ENCODE measurements at places on chromosomes 3 and 15.

GRCh38 chr3:65107174-65107573 is 419.4 kb upstream of the ADAMTS9 start:
- DNase-seq, result peak; percentile 4

DNA sequence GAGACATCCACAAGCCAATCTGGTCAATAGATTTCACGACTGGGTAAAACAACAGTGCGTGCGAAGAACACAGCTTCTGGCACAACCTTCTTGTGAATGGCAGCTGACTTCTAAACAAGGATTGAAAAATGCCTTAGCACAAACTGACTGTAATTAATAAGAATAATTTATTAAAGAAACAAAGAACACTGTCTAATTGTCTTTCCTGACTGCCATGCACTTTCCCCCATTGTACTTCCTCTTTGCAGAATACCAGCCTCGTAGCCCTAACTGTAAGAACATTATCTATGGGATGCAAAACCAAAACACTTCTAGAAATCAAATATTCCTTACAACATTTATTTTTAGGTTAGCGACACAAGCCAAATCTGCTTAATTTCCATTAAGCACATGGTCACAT is 6.5 kb downstream of the FOXP1 start:
- no peak for DNase-seq

DNA sequence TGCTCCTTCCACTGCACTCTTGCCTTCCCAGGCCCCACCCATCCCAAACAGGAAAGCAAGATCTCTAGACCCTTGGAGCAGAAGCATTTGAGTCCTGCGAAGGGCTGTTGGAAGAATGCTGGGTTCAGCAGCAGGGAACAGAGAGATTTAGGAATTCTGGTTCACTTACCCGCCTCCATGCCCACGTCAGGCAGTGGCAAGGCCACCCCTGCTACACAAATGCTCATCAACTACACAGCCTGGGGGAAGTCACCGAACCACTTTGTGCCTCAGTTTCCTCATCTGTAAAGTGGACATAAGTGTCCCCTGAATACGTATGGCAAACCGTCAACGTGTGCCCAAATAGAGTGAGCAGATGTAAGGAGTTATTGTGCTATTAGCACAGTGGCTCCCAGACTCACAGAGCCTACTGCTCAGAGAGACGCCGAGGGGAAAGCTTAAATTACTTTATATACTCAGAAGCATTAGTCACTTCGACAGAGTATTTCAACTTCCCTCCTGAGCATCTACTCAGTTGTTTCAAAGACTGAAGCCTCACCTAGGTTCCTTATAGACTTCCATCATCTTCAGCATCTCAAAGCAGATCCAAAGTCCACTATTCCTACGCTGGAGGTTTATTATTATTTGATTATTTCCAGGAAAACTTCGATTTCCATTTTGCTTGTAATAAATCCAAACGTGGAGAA is 905 bp downstream of the HOMER2 start:
- DNase-seq, result no peak

GRCh38 chr3:192834428-192834827 is 83.2 kb downstream of the MB21D2 start:
- no peak for DNase-seq

DNA sequence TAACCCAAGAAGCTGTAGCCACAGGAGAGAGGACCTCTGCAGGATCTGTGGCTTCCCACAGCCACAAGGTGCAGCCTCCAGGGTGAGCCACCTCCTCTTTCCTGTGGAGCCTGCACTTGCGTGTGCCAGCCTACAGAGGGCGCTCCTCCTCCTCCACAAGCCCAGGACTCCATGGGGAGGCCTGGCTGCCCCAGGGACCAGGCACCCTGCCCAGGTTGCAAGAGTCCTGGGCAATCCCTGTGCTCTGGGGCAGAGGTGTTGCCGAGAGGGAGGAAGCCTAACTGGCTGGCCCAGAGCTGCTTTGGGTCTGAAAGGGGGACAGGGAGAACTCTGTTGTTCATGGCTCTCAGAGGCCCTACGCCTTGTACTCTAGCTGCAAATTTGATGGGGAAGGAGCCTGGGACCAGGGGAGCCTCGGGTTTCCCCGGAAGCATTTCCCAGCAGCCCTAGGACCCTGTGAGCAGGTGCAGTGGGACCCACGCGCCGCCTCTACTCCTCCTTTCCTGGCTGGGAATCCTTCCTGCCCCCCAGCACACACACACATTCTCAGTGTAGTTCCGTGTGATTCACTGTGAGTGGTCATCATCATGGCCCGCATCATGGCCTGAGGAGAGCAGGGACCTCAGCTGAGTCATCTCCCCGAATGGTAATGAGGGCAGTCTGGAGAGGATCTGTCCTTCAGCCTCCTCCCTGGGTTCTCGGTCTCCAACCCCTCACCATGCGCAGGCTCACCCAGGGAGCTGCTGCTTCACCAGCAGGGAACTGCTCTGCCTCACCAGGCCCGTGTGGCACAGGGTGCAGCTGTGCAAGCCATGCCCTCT is 24.3 kb downstream of the TBC1D21 start:
- peak; percentile 80 for DNase-seq

DNA sequence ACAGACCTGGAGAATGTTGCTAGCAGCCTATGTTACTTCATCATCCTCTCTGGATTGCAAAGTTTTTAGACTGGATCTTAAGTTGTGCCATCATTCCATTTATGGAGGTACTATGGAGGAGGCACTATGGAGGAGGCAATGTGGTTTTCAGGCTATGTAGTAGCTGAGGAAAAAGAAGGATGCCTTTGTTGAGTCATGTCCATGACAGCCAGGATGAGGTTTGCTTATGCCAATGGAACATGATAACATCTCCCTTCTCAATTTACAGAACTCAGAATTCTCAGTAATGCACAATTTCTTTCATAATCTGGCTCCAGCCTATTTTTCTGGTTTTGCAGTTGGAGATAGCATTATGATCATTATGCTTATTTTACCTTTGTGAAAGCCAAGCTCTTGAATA is 65.9 kb upstream of the TMEM108 start:
- DNase-seq, result no peak

DNA sequence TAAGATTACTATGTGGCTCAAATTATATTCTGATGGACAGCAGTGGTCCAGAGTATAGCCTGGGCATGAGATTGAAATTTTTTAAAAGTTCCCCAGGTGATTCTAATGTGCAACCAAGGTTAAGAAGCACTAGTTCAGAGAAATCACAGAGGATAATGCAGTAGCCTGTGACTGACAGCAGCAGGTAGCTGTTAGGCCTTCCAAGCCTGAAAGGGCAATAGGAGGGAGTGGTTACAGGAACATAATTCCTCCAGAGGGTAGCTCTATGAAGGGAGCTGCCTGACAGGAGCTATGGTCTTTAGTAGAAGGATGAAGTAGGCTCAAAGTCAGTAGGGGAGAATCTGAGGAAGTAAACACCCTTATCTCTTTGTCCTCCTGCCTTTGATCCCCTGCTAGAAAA is 342.9 kb upstream of the PPP2R3A start:
- DNase-seq, result no peak

DNA sequence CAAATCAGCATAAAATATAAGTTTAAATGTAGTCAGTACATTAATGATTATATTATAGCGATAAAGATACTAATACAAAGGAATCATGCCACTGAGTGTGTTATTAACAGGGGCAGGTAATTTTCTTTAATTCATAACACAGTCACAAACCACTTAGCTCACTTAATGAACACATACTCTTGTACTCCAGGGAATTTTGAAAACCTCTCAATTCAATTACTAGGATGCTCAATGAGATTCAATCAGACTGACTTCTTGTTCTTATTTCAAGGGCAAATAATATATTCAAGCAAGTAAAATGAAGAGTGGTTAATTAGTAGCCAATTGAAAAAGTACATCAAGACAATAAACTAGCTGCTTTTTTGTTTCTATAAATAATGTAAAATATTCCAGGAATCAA is 5.8 kb upstream of the SUCNR1 start:
- DNase-seq, result no peak

DNA sequence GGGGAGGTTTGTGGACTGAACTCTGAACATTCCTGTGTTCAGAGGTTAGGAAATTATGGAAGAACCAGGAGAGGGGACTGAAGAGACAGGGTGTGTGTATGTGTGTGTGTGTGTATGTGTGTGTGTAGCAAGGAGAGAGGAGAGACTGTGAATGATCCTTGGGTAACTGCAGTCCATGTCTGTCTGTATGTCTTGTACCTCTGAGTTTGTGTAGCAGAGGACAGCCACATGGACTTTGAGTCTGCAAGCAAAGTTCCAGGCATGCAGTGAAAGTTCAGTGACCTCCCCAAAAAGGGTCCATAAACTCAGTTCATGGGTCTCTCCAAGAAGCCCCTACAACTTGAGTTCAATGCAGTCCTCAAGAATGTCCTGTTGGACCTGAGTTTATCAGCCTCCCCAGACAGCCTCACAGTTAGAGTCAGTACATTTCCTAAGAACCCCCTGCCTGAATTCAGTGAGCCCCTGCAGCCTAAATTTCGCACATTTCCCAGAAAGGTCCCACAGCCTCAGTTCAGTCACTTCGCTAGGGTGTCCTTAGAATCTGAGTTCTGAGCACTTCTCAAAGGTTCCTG is 28.3 kb upstream of the HERC1 start:
- DNase-seq, result no peak

GRCh38 chr3:127443581-127444375 is 146.8 kb downstream of the TPRA1 start:
- DNase-seq, result no peak

DNA sequence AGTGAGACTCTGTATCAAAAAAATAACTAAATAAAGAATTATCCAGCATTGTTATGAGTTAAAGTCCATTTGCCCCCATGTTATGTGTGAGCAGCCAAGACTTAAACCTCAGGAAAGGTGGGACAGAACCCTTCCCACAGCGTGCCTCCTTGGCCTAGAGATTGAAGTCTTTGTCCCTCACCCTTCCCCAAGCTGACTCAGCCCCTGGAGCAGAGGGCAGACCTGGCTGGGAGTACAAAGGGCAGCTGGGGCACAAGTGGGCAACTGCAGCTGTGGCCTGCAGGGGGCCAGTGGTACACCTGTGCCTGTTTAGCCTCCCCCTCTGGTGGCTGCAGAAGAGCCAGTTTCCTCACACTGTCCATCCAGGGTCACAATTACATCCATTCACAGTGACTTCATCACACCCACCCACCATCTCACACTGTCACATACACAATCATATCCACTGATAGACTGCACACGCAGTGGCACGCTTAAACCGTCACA is 940 bp upstream of the ACY1 start:
- DNase-seq, result peak; percentile 72

DNA sequence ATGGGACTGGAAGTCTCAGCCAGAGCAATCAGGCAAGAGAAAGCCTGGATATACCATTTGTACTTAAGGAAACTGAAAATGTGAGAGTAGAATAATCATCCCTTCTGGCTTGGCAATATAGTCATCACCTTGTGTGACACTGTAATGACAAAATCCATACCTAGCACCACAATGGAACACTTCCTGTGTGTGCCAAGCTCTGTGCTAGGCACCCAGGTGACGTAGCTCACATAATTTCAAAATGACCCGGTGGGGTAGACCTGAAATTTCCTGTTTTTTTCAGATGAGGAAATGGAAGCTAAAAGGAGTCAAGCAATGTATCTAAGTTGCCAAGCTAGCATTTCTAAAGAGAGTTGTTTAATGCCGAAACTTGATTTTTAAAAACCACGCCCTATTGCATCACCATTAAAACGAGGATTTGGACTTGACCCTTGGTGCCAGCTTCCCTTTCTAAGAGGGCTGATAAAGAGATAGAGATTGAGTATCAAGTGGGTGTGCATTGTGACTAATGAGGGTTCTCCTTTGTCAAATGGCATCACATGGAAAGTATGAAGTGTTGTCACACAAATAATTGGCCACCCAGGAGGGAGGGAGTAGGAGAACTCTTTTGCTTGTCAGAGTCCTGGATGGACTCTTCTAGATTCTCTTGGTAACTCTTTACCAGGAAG is 141.3 kb upstream of the PDZRN3 start:
- no peak for DNase-seq

- no peak for DNase-seq
Observed at GRCh38 chr3:41404582-41404981, 205.3 kb downstream of the CTNNB1 start.

GRCh38 chr3:155748611-155749365 is 3.9 kb upstream of the PLCH1 start:
- no peak for DNase-seq

- no peak for DNase-seq
Observed at GRCh38 chr3:13532631-13533030, 16.3 kb upstream of the FBLN2 start.

- DNase-seq, result peak; percentile 56
Observed at GRCh38 chr15:42020713-42021273, at the start of gene PLA2G4E. TSS of gene PLA2G4E (minus strand) at chr15:42021042. CDS start at chr15:42021030, 12 bp downstream.

GRCh38 chr3:71724584-71725270 is 475 bp downstream of the EIF4E3 start:
- peak; percentile 17 for DNase-seq

- DNase-seq, result no peak
Observed at GRCh38 chr3:126024049-126024854, 55.3 kb downstream of the ROPN1B start.

- DNase-seq, result no peak
Observed at GRCh38 chr15:95880630-95881029, 449.9 kb upstream of the NR2F2 start.

DNA sequence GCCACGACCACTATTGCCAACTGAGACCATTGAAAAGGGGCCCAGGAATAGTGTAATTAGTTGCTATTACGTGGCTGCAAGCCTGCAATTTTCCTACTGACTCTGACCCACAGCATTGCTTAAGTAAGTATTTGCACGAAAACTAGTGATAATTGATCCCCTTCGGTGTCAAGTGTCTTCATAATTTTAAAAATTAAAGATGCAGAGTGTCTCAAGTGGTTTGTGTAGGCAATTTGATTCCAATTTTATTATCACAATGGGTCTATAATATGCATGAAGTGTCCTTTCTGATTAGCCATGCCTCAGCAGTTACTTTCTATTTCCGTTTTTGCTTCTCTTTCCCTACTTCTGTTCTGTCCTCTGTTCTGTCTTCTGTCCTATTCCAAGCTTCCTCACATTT is 259.2 kb downstream of the C3orf38 start:
- DNase-seq, result no peak

GRCh38 chr3:155766206-155766605 is 21.3 kb upstream of the PLCH1 start:
- peak; percentile 56 for DNase-seq

GRCh38 chr3:184320104-184320445 is 5.7 kb downstream of the EIF4G1 start:
- peak; percentile 99 for DNase-seq
